ENCODE measurements at places on chromosomes 2 and 18.

GRCh38 chr18:56696966-56697365 lies 45.8 kb downstream of the WDR7 start:
- DNase-seq = no peak

DNA sequence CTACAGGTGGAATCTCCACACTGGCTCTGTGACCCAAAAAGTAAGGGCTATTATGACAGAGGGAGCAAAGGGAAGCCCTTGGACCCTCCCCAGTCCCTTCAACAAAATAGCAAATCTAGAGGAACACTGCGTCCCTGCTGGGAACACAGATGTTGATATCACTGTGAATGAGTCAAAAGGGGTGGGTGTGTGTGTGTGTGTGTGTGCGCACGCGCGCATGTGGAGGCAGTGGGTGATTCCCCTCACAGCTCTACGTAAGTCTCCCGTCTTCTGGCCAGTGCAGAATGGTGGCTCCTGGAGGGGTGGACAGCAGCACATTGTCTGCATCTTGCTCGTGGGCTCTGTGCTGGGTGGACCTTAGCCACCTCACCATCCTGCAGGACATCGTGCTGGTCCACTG lies 7.8 kb upstream of the C2orf72 start:
- DNase-seq = no peak

- no peak for DNase-seq
Measured at GRCh38 chr2:24970483-24971285, 1.1 kb downstream of the DNAJC27 start.

DNA sequence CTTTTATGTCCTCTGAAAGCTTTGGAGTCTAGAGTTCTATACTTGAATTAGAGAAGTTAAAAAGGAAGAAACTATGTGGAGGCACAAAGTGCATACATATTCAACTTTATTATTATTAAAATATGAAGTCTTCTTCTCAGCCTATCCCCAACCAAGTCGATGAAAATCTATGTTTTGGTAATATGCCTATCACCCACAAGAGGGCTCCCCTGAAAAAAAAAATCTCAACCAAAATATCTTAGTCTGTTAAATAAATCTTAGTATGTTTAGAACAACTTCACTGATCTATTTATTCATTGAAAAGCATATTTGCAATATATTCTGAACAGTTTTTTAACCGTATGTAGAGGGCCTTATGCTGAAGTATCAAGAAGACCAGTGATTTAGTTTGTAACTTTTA lies 804.5 kb downstream of the TDRD15 start:
- DNase-seq = no peak

- DNase-seq = no peak
Measured at GRCh38 chr18:78789850-78790249, 189.8 kb upstream of the SALL3 start.

DNA sequence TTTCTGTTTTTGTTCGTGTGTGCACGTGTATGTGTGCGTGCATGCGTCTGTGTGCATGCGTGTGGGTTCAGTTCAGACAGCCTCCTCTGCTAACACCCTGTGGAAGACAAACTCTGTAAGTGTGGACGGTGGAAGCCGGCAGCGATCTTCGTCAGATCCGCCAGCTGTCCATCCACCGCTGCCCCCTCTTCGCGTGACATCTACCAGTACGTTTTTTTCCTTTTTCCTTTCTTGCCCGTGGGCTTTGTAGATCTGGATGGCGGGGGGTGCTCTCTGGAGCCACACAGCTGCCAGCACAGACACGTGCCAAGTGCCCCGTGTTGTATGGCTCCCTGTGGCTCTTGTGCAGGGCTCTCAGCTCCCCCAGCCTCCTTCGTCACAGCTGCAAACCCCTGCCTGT lies 32.3 kb downstream of the ITGB1BP1 start:
- DNase-seq = no peak

- DNase-seq = no peak
Measured at GRCh38 chr2:241842620-241843211, 16.0 kb downstream of the PDCD1 start.

- no peak for DNase-seq
Measured at GRCh38 chr18:6497543-6497942, 82.8 kb upstream of the L3MBTL4 start.

DNA sequence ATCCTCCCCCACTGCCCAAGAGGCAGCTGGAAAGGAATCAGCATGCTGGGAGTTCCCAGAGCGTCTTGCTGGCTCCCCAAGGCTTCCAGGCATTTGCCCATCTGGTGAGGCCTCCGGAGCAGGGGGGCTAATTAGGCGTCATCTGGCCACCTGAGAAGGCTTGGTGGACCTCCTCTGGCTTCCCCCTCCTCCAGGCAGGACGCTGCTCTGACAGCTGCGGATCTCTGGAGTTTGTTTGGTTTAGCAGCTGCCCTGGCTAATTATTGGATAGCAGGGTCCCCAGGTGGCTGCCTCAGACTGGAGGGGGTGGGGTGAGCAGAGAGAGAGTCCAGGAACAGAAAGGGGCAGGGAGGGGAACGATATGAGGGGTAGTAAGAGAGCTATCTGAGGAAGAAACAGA lies 425.2 kb upstream of the MEX3C start:
- DNase-seq = no peak

- no peak for DNase-seq
Measured at GRCh38 chr2:6370753-6371551, 494.8 kb downstream of the CMPK2 start.

- DNase-seq = no peak
Measured at GRCh38 chr18:35912332-35912731, 60.1 kb upstream of the RMP24 start.

DNA sequence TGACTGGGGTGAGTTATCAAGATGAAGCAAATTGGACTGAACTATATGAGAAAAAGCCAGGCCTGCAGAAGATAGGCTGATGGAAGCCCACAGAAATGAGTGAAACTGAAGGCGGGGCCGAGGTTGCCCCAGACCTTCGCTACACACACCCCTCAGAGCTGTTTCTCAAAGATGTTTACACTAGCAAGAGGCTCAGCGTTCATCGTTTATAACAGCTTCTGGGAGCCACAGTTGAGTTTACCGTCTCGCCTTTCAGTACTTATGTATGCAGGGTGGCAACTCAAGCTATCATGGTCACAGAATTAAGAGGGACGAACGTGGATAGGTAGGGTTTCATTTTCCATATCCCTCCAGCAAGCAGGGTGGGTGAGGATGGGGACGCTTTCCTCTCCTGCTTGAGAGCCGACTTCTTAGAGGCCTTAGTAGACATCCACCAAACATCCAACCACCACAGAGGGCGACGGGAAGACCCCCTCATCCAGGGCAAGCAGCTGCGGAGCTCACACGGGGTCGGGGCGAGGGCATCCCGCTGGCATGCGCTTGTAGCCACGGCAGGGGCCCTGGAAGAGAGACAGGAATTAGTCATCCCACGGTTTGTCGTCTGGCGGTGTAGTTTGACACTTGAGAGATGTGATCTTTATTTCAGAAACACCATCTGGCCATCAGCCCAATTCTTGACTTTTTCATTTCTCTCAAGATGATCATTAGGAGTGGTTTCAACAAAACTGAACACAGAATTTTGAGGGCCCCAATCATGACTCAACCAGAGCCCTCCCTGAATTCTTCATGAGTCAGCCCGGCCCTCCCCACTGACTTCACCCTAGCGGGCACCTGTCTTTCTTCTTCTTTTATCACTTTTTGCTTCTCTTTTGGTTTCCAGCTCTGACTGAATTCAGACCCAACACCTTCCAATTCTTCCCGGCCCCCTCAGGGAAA lies 109.1 kb upstream of the CTDP1 start:
- DNase-seq = no peak

- DNase-seq = no peak
Measured at GRCh38 chr2:174135981-174136380, 112.4 kb downstream of the OLA1 start.

DNA sequence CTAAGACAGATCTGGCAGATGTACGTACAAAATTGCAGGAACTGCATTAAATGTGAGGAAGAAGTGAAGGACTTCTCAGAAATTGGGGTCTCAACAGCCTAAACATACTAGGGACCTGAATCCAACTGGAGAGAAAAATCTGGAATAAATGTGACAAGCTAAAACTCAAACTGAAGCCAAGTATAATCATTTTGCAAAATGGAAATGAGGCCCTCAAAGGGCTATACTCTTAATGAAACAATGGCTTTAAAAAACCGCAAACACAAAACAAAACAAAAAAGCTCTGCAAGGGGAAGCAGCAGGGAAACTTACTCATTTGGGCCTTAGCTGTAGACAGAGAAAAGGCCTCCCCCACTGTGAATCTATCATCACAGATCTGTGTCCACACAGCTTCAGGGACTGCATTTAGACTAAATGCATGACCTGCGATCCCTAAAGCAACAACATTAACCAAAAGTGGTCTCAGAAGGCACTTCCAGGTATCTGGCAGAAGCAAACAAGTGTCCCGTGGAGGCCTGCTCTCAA lies 63.2 kb downstream of the CCBE1 start:
- no peak for DNase-seq

DNA sequence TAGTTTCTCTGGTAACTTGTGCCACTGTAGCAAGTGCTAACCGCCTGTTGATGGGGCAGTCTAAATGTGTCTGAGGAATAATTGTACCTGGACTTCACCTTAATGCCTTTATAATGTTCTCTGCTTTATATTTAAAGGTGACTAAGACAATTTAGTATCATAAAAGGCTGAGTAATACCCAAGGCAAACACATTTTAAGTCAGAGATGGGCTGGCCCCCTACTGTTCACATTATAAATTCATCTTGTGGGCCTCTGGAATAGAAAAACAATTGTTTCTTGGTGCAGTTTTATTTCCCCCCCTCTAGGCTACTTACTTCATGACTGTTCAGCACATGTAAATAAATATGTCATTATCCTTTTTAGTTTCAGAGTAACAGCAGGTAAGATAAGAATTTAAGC lies 559.3 kb upstream of the PIK3C3 start:
- DNase-seq = no peak

- DNase-seq = no peak
Measured at GRCh38 chr2:223952280-223952968, 4.8 kb upstream of the MRPL44 start.

- no peak for DNase-seq
Measured at GRCh38 chr2:241157841-241158545, 7.7 kb downstream of the PPP1R7 start.

DNA sequence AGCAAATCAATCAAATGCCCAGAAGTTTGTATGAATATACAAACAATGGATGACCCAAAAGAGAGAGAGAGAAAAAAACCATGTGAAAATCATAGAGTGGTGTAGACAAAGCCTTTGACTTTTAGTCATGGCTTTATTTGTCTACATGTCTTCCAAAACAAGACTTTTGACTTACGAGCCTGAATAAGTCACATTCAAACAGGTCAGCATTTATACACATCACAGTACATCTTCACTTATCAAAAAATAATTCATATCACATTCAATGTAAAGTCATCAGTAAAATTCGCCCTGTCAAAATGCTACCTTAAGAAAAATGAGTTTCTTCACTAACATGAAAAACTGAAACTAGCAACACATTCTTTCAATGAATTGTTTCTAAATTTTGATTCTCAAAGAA lies 1.9 kb downstream of the IFIH1 start:
- no peak for DNase-seq
